ENCODE measurements at places on chromosomes 7 and 10.

- peak; percentile 76 for DNase-seq
Measured at GRCh38 chr10:50585921-50586739, 37.6 kb downstream of the SGMS1 start.

DNA sequence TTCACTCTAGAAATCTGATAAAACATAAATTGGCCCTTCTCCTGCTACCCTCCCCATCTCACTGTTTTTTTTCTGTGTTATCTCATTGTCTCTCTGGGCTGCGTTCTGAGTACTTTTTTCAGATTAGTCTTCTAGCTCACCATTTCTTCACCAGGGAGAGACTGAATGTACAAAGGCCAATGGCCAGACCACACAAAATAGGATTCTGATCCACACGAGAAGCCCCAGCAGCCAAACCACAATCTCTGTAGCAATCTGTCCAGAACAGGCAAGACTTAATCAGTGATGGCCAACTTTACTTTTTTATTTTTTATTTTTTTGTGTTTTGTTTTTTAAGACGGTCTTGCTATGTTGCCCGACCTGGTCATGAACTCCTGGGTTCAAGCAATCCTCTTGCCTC lies 55.9 kb upstream of the PAPSS2 start:
- DNase-seq = peak; percentile 92

- peak; percentile 95 for DNase-seq
Measured at GRCh38 chr7:3194501-3195141, 106.4 kb upstream of the SDK1 start.

DNA sequence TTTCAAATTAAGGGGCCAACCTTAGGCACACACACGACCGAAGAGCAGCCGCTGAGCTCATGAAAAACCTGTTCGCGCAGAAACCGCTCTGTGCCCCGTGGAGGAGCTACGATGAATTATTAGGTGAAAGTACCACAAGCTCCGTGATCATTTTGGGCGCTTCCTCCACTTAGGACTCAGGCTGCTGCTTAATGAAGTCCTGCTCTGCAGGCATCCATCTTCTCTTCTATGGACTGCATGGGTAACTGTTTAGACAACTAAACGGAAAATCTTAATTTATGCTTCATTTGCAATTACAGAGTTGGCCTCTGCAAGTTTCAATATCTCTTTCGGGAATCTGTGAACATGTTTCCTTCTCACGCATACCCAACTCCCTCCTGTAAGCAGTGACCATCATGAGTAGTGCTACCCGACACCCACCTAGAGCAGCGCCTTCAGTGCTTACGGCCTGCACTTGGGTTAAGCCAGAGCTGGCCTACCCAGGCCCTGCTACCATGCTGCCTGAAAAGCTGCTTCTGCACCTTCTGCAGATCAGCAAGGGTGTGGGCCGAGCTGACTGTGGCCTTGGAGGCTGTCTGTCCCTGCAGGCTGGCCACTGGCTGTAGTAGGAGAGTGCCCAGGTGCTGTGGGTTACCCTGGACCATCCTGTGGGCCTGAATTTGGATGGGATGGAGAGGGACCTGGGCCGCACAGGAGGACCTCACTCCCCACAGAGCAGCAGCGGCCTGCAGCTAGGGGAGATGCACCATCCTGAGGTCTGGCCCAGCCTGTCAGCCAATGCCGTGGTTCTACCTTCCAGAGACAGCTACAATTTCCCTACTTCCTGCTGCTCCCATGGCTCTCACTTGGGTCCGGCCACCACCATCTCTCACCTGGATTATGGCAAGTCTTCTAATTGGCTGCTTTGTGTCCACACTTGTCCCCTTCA lies 36.0 kb downstream of the GNA12 start:
- DNase-seq = peak; percentile 26

GRCh38 chr7:41169317-41169716 lies 533.6 kb downstream of the INHBA start:
- no peak for DNase-seq

- DNase-seq = no peak
Measured at GRCh38 chr7:44216019-44216418, 15.2 kb downstream of the YKT6 start.

- no peak for DNase-seq
Measured at GRCh38 chr7:38327637-38328036, 54.2 kb upstream of the TARP start.

DNA sequence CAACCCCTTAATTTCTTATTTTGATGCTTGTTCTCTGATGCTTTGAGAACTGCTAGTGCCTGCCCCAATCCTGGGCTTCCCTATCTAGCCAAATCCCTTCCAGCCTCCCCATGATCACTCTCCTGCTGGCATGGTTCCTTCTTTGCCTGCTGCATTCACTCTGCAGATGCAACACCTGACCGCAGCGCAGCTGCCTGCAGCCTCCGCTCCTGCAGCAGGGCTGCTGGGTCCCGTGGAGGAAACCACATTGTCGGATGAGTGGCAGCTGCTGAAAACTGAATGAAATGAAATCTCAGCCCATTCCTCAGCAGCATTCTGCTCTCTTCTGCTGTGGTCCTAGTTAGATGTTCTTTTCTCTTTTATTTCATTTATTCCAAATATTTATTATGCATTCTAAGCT lies 320.3 kb downstream of the CCDC3 start:
- no peak for DNase-seq

- peak; percentile 92 for DNase-seq
Measured at GRCh38 chr7:40299097-40299496, 164.3 kb downstream of the SUGCT start.

DNA sequence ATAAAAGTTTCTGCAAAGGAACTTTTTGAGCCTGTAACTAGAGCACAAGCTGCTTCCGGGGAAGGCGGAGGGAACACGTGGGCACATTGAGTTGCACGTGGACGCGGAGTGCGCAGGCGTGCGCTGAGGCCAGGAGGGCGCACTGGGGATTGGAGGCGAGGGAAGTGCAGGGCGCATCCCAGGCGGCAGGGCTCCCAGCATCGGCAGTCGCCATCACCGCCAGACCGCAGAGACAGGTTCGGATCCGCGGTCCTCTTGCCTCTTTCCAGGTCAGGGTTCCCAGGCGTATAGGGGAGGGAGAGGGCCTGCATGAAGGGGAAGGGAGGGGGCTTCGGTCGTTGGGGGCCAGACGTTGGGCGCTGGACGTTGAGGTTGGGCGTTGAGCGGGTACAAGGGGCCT lies at the start of gene TDRD1:
TSS of gene TDRD1 (plus strand) at position 206 of the 400 bp plus-strand sequence. CDS start 8,479 bp downstream, outside the sequence.
- no peak for DNase-seq

DNA sequence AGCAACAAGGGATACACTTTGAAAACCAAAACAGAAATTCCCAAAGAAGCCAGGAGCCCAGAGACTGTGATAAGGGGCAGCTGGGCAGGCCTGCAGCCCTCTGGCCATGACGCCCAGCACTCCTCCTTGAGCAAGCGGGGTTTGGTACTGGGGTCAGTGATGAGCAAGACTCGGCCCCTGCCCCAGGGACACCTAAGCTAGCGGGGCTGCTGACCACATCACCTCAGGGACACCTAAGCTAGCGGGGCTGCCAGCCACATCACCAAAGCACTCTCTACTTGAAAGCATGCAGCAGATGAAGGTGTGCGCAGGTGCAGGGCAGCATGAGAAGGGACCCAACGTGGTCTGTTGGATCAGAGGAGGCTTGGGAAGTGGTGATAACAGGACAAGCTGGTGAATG lies 108.0 kb upstream of the PPP2R2D start:
- DNase-seq = no peak

DNA sequence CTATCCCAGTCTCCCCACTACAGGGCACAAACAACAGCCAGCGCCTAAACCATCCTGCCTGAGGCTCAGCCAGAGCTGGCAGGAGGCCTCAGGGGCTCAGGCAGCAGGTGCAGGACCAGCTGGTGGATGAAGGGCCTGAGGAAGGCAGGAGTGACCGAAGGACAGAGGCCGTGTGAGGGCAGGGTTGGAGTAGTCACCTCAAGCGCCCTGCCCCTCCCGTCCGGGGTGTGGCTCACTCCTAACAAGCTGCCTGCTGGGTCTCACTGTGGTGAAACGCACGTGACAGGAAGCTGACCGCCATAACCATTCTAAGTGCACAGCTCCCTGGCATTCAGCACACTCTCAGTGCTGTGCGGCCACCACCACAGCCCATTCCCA lies 281.1 kb downstream of the ELFN1 start:
- peak; percentile 10 for DNase-seq

DNA sequence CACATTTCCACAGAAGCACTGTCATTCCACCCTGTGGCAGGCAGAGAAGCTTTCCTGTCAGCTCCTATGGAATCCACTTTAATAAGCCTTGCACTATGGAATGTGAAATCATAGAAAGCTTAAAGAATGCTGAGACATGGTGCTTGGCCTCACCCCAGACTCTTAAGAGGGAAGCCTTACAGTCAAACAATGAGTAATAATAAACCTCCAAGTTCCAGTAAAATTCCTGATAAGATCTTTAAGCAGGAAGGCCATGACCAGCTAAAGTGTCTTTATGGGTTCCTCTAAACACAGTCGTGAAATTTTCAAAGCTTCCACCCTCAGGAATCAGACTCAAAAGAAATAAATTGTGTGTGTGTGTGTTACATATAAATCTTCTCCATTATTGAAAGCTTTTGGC lies 11.9 kb upstream of the TEX36 start:
- peak; percentile 75 for DNase-seq

GRCh38 chr10:98488669-98489430 lies 42.1 kb upstream of the HPS1 start:
- peak; percentile 94 for DNase-seq

DNA sequence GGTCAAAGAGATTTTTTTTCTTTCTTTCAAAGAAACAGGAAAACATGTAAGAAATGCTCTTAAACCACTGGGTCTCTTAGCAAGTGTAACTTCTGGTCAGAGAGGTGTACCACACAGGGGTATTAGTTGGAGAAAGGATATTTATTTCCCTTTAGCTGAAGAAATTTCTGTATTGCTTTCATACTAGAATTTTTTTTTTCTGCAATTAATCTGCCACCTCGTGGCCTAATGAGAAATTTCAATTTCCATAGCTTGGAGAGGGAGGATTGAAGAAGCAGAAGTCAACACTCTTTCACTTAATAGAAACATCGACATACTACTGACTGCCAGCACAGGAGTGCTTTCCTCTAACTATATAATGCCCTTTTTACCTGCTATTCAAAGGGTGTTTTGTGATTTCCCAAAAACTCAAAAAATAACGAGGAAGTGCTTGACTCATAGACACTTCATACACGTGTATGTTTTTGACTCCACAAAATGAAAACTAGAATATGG lies 177.6 kb upstream of the NAMPT start:
- DNase-seq = peak; percentile 43

- peak; percentile 88 for DNase-seq
Measured at GRCh38 chr10:5534880-5535856, 10.4 kb downstream of the CALML3 start.

GRCh38 chr7:74254858-74255379 lies 720 bp upstream of the RFC2 start:
- no peak for DNase-seq

GRCh38 chr10:79143879-79144278 lies 75.1 kb downstream of the ZMIZ1 start:
- DNase-seq = no peak

GRCh38 chr10:84140036-84140379 lies 699 bp downstream of the GHITM start:
- peak; percentile 35 for DNase-seq

- DNase-seq = no peak
Measured at GRCh38 chr10:69102440-69102839, 14.5 kb downstream of the SRGN start.

GRCh38 chr10:71379118-71379766 lies 17.5 kb upstream of the CDH23 start:
- no peak for DNase-seq

DNA sequence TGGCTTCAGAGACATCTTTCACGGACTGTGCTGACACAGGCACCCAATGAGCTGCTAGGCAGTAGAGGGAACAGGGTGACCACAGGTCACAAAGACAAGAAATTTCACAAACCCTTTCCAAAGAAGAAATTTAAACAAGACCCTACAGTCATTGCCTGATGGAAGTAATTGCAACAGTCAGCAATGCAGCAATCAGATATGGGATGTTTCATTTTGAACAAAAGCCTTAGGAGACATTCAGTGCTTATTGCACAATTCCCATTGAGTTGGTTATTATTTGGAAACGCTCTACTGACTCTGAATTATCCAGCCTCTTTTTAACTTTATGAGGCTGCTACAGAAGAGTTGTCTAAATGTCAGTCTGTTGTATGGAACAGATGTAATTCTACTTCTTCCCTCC lies 85.5 kb downstream of the ETV1 start:
- DNase-seq = peak; percentile 85

DNA sequence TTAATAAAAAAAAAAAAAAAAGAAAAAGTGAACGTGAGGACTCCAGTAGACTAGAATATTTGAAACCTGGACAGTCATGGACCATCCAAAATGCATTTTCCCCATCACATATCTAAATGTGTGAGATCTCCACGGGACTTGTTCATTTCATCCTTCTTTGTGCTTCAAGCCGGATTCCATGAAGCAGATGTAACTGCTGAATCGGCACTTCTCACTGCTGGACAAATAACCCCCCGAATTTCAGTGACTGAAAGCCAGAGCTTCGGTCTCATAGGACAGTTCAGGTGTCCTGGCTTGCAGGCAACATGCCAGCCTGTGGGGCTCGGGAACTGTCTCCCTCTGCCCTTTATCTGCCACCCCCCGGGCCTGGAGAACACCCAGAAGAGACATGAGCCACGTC lies 33.3 kb downstream of the RNF32 start:
- DNase-seq = no peak

DNA sequence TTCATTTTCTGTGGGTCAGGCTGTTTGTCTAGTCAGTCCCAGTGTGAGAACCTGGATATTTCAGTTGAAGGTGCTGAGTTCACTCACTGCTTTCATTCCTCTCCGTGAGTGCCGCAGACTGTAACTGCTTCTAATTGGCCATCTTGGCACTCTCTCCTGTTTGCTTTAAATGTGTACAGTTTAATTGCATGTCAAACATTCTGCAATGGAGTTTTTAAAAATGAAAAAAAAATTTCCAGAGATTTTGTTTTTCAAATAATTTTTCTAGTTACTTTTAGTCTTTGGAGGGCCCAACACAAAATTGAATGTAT lies 87.8 kb downstream of the CCSER2 start:
- no peak for DNase-seq

DNA sequence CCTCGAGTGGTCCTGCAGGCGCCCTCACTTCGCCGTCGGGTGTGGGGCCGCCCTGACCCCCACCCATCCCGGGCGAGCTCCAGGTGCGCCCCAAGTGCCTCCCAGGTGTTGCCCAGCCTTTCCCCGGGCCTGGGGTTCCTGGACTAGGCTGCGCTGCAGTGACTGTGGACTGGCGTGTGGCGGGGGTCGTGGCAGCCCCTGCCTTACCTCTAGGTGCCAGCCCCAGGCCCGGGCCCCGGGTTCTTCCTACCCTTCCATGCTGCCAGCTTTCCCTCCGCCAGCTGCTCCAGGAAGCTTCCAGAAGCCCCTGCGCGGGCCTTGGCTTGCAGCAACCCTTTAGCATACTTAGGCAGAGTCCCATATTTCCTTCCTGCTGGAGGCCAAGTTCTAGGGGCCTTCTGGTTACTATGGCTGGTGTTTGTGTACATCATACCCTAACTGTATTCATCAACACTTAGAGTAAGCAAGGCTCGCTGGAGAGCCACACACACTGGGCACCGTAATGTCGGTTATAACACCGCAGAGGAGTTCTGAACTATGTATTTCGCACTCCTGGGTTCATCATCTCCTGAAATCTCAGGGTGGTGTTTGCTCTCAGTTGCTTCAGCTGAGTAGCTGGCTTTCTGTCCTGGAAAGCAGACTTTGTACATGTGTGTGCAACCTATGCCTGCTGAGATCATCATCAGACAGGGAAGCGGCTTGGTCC lies 471 bp downstream of the MGMT start:
- DNase-seq = peak; percentile 13
